Fibroblast of skin of left quadriceps (primary cell): ENCODE measurements at places on chromosomes 5 and 9.
A peak's percentile ranks its signal among the peaks of the same experiment; 100 is the strongest.

- no peak for DNase-seq
Observed at GRCh38 chr9:96361668-96362067, 21.8 kb downstream of the SLC35D2 start.

DNA sequence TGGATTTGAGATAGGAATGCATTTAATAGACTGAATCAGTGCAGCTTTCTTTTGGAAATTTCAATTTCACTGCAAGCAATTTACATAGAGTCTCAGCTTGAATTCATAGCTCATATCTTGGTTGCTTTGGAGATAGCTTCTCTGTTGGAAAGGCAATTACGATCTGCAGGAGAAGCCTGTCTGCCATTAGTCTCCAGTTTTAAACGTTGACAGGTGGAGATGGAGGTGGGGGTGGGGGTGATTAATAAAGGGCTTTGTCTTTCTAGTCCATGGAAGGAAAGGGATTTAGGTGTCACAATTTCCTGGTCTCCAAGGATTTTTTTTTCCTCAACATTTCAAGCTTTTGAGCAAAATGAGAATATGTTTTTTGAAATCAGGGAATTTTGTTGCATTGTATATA lies 184.7 kb downstream of the CARTPT start:
- no peak for DNase-seq

- DNase-seq, result no peak
Observed at GRCh38 chr5:63247651-63248050, 669.0 kb downstream of the LRRC70 start.

DNA sequence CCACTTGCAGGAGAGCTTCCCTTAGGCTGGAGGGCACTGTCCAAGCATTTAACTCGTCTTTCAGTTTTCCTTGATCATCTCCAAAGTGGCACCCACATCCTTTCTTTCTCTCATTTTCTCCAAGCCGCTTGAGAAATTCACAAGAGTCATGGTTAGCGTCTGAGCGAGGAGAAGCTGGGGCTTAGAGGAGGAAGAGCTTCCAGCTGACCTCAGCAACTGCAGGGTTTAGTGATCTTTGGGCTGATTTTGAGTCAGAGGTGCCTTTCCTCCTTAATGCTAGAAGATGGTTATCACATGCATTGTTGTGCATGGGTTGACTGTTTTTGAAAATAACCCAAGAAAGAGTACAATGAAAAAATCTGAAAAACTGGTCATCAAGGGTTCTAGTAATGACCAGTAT lies 134.7 kb downstream of the GADD45G start:
- DNase-seq, result no peak

DNA sequence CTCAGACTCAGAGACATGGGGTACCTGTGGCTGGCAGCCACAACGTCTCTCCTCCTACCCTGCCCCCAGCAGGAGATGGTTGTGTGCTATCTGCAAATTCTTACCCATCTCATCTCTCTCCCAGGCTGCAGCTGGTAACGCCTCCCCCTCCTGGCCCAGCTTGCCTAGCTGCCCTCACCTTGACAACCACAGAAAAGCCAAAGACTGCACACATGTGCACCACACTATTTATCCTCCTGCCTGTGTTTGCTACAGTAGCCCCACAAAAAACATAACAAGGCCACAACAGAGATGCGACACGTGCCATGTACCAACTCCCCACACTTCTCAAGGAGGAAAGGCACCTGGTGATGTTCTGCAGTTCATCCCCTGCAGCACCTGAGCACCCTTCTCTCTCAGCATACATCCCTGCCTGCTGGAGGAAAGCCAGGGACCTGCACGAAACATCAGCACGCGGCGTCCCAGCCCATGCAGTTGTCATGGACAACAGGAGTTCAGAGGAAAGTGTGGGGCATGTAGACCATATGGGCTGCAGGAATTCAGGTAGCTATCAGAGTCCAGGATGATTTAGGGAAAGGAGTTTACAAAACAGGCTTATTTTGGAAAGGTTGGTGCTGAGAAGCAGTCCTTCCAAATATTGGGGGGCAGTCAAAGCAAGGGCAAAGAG lies 168.7 kb downstream of the C5orf15 start:
- DNase-seq, result no peak

DNA sequence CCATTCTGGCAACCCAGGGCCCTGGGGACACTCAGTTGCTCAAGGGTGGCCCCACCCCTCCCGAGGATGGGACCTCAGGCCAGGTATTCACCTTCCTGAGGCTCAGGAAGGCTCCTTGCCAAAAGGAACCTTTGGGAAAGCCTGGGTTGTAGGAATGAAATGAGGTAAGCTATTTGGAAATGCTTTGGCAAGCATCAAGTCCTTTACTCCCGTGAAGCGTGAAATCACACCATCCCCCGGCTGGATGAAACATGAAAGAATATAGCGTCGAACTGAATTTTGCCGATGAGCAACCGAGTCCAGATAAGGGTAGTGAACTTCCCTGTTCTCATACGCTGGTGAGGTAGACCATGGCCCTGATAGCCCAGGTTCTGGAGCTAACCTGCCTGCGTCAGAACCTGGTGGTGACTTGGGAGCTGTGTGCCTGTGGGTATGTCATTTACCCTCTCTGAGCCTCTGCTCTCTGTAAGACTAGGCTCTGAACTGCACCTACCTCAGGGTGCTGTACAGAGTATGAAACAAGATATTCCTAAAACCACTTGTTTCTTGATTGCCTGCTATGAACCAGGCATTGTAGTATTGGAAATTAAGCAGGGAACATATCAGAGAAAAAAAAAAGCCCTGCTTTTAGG lies 105.3 kb upstream of the BOD1 start:
- DNase-seq, result no peak

GRCh38 chr9:93659044-93659836 lies 82.9 kb downstream of the PHF2 start:
- DNase-seq, result no peak

DNA sequence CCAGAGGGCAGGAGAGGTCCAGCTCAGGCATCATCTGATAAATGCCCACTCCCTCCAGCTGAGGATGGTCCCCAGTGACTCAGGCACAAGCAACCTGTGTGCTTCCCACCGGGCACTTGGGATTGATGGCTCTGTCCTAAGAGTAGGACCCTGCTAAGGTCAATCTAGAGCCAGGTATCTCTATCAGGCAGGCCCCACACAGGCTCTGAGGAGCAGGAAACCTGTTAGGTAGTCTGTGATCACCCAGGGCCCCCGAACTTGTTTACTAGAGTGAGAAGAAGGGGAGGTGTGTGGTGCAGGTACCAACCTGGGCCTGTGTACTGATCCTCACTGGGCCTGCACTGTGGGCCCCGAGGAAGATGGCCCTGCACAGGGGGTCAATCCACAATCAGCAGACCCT lies 119.6 kb upstream of the FSTL4 start:
- DNase-seq, result no peak

DNA sequence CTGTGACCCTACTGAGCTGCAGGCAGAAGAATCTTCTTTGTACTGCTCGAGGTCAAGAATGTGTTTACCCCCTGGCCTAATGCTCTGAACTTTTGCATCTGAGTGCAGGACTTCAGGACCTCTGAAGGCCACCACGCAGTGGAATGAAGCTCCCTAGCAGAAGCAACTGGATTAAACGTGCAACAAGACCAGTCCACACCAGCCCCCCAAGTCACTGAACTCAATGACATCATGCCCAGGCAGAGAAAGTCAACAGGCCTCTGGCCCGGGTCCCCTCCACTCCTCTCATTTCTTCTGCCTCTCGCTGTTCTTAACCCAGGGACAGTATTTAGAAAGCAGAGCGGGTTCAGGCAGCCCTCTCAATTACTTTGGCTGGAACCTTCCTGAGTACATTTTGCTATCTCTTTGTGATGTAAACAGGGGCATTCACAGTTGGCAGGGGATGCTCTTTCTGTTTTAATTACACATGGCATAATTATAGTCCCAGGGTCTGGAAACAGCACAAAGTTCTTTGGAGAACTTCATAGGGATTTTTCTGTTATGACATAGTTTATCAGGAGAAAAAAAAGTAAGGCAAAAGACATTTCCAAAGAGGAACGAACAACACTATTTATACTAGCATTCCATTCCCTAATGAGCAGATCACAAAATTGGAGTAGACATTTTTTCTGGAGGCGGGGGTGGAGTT lies 108.2 kb upstream of the SPATA31D4 start:
- DNase-seq, result peak; percentile 34

- DNase-seq, result no peak
Observed at GRCh38 chr9:86997951-86998350, 50.6 kb upstream of the GAS1 start.
